Hypothalamus (tissue), 51 donors: ENCODE measurements at places on chromosomes 7 and 10.

- no peak for DNase-seq
These were observed 204.1 kb upstream of the NFE2L3 start for GRCh38 chr7:25947669-25948516.

DNA sequence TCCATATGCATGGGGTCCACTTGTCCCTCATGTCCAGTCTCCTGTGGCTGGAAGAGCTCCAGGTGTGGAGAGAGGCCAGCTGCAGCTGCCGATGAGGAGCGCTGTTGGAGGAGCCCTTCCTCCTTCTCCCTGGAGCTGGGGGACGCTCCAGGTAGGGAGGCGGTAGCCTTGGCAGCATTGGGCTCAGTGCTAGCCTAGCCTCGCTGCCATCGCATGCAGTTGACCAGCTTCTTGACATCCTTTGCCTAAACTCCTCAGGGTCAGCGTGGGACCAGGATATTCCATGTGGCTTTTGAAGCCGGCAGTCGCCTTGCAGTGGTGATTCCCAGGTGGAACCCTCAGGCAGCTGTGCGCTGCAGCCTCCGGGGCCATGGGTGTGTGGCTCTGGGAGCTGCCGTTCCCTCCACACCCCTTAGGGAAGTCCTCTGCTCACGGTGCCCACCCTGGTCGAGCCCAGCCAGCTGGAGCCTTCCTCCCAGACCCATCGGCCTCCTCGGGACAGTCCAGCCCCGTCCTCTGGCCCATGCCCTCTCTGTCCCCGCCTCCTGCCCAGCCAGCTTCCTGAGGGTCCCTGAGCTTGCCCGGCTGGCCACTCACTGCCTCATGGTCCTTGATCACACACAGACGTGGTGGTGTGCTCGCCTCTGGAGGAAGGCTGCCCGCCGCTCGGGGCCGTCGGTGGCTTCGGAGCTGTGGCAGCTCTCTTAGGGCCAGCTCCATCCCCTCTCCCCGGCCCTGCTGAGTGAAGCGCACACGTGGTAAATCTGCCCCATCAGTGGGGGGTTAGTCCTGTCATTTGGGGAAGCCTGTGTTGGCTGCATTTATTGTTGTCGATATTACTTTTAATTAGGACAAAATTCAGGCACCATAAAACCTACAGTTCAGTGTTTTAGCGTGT is 21.2 kb downstream of the INPP5A start:
- no peak for DNase-seq

- no peak for DNase-seq
These were observed 5.4 kb downstream of the AGBL3 start for GRCh38 chr7:134991469-134992339.

DNA sequence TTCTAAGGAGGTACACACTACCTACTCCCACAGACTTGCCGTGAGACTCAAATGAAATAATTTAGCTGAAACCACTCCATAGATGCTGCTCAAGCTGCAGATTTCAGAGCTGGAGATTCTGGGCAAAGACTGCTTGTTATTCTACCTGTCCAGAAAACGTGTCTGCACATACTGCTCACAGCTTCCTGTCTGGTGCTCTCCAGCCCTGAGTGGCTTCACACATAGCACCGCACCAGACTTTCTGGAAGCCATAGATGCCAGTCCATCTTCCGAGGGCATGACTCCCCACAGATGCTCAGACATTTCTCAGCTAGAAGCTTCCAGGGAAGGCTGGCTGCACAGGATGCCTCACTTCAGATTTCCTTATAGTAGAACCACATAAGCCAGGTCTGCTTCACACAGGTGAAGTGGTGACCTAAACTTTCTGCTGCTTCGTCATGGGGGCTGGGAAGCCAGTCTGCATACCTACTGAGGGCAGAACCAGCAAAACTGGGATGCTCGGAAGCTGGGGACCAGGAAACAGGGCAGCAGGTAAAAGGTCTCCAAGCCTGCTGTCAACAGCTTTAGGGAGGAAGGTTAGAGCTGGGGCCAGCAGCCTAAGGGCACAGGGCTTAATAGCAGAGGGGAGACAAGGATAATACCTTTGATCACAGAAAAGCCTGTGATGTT is 18.2 kb downstream of the CCDC6 start:
- no peak for DNase-seq

- DNase-seq = no peak
These were observed 516.4 kb upstream of the ZMIZ1 start for GRCh38 chr10:78552261-78552811.

DNA sequence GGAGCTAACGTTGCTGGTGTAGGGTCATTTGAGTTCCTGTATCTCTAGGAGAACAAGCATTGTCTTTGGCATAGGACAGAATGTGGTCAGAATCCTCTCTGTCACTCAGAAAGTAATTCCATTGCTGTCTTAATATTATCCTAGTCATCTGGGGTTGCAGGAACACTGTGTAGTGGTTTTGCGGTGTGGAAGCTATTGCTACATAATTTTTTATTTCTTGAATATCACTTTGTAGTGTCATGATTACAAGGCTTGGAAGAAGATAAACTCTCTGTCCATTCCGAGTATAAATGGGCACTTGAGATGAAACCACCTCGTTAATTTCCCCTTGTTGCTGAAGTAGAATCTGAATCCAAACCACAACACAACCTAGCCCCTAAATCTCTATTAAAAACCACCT is 919.2 kb downstream of the LRMDA start:
- DNase-seq = no peak

GRCh38 chr7:100219271-100219737 is 445 bp upstream of the PVRIG start:
- DNase-seq = no peak

DNA sequence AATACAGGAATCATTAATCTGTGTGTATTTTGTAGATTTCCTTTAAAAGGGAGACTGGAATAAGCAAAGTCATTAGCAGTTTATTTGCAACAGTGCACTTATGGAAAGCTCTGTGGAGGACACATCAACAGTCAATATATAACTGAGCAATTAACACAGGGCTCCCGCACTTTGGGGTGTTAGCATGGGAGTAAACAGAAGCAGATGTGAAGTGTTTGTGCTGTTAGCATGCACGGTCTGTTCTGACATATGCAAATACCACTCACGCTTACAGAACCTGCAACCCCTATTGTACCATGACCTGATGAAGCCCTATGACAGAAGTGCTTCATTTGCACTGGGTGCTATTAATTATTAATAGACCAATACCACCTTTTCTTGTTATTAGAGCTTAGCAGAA is 118.9 kb downstream of the PPP1R3A start:
- DNase-seq = no peak

DNA sequence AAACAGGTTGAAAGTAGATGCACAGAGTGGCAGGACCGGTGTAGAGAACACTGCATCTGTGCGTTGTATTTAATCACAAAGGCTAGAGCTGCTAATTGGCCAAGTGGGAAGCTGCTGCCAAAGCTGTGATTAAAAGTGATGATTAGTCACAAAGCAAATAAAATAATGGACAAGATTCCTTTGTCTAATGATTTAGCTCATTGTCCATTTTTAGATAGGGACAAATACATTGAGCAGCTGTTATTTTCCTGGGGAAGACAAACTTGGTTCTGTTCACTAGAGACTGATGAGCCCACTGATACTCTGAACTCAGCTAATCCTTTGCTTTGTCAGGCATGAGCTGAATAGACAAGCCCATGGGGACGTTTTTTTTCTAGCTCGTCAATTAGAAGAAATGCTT is 19.7 kb downstream of the UBE3C start:
- no peak for DNase-seq

DNA sequence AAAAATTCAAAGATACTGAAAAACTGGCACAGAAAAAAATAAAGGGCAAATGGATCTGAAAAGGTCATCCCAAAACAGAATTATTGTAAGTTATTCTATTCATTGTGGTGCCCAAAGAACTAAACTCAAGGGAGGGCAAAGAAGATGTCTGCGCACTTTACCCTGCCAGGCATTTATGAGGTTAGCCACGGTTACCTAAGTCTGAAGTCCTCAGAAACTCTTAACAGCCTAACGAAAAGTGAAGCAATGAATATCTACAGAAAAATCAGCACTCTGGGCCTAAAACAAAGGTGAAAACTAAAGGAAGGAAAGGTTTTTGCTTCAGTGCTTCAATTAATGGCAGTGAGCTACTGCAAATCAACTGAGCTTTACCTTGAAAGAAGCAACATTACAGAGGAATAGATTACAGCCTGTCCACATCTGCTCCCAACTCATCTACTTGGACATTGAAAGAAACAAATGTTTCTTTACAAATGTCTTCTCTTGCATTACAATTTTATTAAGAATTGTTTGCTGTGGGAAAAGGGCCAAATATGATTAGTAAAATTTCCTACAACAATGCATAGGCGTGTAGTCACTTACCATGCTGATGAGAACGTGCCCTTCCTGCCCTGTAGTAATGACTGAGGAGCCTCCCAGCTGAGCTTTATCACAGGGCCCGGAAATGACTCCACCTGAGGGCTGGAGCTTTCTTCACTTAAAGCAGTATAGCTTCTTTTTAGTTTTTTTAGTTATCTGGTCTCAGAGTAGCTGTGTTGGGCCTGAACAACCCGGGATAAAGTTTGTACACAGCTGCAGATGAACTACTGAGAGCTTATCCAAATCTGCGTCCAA is at the start of gene TUBAL3:
Gene TUBAL3 (minus strand): TSS at position 621 of the 834 bp plus-strand sequence. CDS start 36 bp downstream, at position 585.
- DNase-seq = no peak

- no peak for DNase-seq
These were observed 660 bp upstream of the HHEX start for GRCh38 chr10:92688927-92689662.

- DNase-seq = no peak
These were observed 358.1 kb downstream of the SUGCT start for GRCh38 chr7:40492946-40493345.

- DNase-seq = no peak
These were observed 77.1 kb upstream of the GNAI1 start for GRCh38 chr7:80057488-80057887.

DNA sequence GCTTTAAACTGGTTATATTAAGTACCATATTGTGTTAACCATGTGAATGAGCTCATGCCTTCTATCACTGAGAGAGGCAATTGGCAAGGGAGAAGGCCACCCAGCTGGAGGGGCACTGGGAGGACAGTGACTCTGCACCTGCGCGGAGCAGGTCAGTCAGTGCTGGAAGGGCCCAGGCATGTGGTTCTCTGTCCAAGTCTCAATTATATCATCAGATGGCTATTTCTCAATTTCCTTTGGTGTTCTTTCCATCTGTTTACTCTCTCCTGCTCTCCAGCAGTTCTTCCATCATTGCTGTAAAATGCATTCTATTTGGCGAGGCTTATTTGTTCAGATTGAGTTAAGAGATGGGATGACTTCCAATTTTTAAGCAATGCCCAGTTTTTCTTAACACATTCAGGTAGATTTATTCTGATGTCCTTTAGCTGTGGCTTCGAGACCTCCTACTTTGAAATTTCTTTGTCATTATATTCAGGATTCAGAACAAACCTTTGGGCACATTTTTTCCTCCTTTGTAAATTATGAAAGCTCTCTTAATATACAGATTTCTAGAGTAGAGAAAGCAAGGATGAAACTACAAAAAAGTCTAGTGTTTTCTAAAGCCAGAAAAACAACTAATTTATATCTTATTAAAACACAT is 159.3 kb downstream of the BMPER start:
- no peak for DNase-seq
